ENCODE measurements at places on chromosomes 5 and 9.
A peak's percentile ranks its signal among the peaks of the same experiment; 100 is the strongest.

DNA sequence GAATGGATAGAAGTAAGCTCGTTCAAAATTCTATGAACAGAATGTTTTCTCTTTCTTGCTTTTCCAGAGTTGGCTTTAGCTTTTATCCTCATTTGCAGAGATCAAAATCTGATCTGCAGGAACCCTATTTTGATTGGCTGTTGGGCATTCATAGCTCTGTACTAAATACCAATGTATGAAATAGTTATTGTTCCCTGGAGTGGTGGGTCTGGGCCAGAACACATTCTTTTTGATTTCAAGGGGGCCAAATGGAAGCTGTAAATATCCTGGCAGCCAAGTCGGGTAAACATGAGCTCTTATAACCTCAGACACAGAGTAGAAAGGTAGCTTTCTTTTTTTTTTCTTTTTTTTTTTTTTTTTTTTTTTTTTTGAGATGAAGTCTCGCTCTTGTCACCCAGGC lies 241.5 kb downstream of the PDZD2 start:
- no peak for DNase-seq

GRCh38 chr9:133301253-133302230 lies 26.5 kb upstream of the ABO start:
- DNase-seq: no peak

DNA sequence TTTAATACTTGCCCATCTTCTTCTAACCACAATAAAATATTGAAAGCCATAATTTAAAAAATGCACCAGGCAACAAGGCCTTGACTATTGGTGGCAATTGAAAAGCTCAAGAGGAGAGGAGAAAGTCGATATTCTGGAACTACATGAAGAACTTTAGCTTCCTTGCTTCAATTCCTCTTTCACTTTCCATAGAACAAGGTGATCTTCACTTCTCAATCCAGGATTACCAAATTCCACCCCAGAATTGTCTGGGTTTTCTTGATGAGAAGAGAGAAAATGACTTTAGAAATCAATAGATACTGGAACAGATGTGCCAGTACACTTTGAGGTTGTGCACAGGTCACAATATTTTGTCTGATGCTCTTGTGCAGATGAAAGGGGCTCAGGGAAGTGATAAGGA lies 52.2 kb downstream of the PTCD2 start:
- DNase-seq: no peak

DNA sequence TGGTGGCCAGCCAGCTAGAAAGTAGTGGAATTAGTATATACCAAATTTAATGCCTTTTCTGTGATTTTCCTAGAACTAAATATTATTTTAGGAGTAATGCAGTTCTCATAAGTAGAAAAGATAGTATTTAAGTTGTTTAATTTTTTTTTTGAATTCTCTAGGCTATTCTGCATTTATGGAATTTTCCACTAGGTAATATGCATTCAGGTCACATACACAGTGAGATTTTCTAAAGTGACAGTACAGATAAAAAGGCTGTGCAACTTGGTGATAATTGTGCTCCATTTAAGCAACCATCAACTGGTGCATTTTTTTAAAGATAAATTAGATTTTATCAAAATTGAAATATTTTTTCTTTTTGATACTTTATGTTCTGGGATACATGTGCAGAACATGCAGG lies 111.5 kb downstream of the SCAMP1 start:
- no peak for DNase-seq

DNA sequence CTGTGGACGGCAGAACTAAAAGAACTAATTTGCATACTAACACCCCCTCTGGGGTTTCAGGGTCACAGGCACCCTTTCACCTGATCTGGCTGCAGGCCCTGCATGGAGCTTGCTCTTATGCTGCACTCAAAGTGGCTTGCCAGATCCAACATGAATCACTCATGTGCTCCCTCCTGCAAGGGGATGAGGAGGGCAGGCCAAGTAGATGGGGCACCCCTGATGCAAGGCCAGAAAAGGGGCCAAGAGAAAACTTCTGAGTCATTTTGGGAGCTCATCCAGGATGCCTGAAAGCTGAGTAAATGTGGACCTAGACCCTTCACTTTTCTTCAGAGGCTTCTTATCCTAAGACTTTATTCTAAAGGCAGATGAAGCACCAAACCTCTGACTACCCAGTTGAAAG lies 558.5 kb upstream of the PTGER4 start:
- DNase-seq: no peak

DNA sequence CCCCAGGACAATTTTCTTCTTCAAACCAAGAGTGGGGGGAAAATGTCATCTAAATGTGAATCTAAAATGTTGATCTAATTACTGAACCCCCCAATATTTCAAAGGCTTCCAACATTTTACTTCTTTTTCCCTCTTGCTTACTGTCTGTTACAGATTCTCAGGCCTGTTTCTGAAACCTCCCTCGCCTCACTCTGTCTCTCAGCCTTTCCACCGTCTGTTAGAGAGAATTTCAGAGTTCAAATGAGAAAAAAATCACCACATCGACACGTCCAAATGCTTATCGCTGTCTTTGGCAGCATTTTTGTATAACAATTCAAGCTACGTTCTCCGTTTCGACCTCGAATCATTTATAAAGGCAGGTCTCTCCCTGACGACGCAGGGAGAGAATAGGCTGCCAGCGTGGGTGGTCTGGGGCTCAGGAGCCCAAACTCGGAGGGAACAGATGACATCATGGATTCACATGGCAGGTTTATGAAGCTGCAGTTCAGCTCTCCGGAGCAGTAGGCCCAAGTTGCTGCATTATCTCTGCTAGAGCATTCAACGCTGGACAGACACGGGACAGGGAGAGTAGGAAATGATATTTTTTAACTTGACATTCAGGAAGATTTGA lies 139.8 kb downstream of the GAS1 start:
- DNase-seq: peak; percentile 37

DNA sequence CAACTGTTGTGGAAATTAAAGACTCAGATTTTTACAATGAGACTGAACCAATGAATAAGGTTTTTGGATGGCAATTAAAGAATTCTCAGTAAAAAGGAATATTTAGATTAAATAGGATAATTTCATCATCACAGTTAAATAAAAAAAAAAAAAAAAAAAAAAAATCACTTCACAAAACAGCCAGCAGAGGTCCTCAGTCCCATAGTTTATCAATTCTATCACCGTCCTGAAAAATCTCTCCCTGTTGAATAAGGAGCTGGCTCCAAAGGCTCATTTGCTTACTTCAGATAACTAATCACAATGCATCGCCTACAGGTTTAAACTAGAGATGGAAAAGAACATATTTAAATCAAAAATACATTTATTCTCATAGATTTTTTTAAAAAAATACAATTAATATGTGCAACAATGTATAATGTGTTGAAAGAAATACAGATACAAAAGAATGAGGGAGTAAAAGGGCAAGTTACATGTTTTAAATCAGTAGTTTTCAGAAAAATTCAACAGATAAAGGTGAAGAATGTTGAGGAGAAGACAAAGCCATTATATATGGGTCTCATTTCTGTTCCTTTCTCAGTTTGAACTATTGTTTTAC lies 175.8 kb upstream of the CHD1 start:
- DNase-seq: peak; percentile 26

DNA sequence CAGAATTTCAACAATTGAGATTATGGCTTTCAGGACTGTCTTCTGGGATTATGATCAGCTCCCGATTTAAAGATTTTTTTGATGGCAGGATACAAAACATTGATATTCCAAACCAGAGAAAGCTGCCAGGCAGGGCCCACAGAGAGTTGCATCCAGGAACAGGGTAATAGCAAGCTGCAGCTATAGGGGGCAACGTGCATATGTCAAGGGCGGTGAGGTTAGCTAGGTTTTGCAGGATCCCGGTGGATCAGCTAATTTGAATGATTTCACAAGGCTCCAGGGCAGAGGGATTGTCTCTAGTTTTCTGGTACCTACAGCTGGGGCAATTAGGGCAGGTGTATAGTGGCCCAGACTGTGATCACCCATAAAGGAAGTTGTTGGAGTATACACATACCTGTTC lies 339.4 kb downstream of the CHSY3 start:
- DNase-seq: peak; percentile 5

Measured in H7 (cell line).